Lung (tissue), 17 donors: ENCODE measurements at places on chromosomes 7 and 10. TPM values are rescaled to one million over a fixed set of nuclear protein-coding genes. Genes with fewer than 3 reads are reported as not detected.

Gene ACSM6
- not detected for total RNA-seq

Gene FAM13C
- total RNA-seq, result 59.0 TPM

DNA sequence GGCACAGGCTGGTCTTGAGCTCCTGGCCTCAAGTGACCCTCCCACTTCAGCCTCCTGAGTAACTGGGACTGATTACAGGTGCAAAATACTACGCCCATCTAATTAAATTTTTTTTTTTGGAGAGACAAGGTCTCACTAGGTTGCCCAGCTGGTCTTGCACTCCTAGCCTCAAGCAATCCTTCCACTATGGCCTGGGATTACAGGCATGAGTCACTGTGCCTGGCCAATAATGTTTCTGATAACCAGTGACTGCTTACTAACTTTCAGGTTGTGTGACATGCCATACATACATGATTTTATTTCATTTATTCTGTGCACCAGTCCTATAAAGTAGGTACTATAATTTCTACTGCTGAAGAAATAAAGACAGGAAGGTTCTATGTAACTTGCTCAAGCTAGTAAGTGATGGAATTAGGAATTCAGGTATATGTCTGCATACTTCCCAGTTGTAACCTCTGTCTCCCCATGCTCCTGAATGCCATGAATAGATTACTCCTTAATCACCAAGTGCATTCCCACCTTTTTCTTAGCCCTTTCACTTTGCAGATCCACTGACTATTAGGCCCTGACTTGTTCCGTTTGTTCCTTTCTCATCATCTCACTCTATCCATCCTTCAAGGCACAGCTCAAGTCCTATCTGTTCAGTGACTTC lies 28.1 kb downstream of the MCU start:
- H3K27ac ChIP-seq, result no peak overlapping the region
- DNase-seq, result no peak
- no peaks in the 10 kb centered on the region for H3K4me1 ChIP-seq
- H3K27me3 ChIP-seq, result no peaks in the 10 kb centered on the region
- peaks cover 5% of the 10 kb centered on the region for H3K36me3 ChIP-seq

GRCh38 chr7:106770191-106770590 lies 94.9 kb upstream of the PIK3CG start:
- H3K36me3 ChIP-seq, result no peaks in the 10 kb centered on the region
- peaks cover 3% of the 10 kb centered on the region for H3K4me1 ChIP-seq
- H3K27ac ChIP-seq, result no peak overlapping the region
- DNase-seq, result no peak
- H3K27me3 ChIP-seq, result no peaks in the 10 kb centered on the region

GRCh38 chr10:87852089-87852488 lies 11.2 kb downstream of the KLLN start:
- H3K36me3 ChIP-seq, result no peaks in the 10 kb centered on the region
- no peak for DNase-seq

Gene DYDC2
- 8.6 TPM for total RNA-seq

- H3K4me3 ChIP-seq, result no peak overlapping the region
- H3K36me3 ChIP-seq, result peaks cover 7% of the 10 kb centered on the region
- DNase-seq, result no peak
- peaks cover 3% of the 10 kb centered on the region for H3K4me1 ChIP-seq
- no peaks in the 10 kb centered on the region for H3K27me3 ChIP-seq
Measured at GRCh38 chr10:20852303-20852702, 44.8 kb downstream of the NEBL start.

GRCh38 chr7:47720907-47721244 lies 139.0 kb upstream of the TNS3 start:
- H3K27me3 ChIP-seq, result no peaks in the 10 kb centered on the region
- H3K36me3 ChIP-seq, result no peaks in the 10 kb centered on the region
- DNase-seq, result no peak
- peaks cover 5% of the 10 kb centered on the region for H3K4me1 ChIP-seq

- no peak overlapping the region for H3K4me3 ChIP-seq
- no peaks in the 10 kb centered on the region for H3K27me3 ChIP-seq
- DNase-seq, result peak; percentile 79
- H3K4me1 ChIP-seq, result no peaks in the 10 kb centered on the region
Measured at GRCh38 chr7:47074702-47075153, 507.2 kb downstream of the TNS3 start.

DNA sequence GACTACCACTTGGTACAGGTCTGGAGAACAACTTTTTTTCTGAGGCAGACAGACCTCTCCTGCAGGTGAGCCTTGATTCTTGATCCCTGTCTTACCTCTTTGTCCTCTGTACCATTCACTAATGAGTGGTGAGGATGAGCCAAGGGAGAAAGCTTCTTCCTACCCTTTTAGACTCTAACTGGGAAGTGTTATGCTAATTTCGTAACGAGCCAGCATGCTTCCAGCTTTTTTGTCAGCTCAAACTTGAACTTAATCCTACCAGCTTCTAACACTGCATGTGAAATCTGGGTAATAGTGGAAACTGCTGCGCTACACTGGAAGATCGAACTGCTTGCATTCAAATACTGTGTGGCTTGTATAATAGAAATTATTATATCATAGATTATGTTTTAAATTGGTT lies 87.0 kb downstream of the NEUROD6 start:
- H3K4me3 ChIP-seq, result no peak overlapping the region
- DNase-seq, result no peak
- H3K27ac ChIP-seq, result no peak overlapping the region

DNA sequence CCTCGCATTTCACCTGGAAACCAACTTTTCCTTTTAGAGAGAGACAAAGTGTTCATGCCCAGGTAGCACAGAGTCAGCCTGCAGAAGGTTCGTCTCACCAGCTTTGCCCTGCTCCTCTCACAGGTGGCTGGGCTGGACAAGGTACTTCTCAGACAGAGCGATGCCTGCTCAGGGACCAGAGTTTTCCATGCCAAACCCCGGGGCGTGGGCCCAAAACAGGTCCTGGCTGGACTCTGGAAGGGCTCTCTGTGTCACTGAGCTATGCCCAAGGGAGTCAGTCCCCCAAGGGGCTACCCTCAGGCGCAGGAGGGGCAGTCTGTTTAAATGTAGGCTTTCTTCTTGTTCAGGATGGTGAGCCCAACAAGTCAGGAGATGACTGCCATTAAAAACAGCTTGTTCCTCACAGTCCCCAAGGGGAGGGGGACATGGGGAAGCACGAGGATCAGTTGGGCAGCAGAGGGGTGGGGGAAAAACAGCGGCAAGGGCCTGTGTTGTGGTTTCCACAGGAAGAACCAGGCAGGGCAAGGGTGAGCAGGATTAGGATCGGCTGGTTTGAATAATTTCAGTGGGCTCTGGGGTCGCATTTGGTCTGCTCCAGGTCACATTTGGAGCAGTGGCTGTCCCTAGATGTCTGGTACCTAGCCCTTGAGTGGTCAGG lies 55.5 kb upstream of the FIGNL1 start:
- no peak overlapping the region for H3K27ac ChIP-seq
- H3K4me3 ChIP-seq, result no peak overlapping the region
- H3K27me3 ChIP-seq, result no peaks in the 10 kb centered on the region

- no peak overlapping the region for H3K4me3 ChIP-seq
- no peaks in the 10 kb centered on the region for H3K27me3 ChIP-seq
- peak; percentile 58 for DNase-seq
- H3K4me1 ChIP-seq, result peaks cover 5% of the 10 kb centered on the region
- H3K27ac ChIP-seq, result no peak overlapping the region
Measured at GRCh38 chr7:26653430-26654399, 210.7 kb downstream of the SKAP2 start.

- peaks cover 4% of the 10 kb centered on the region for H3K4me1 ChIP-seq
- no peaks in the 10 kb centered on the region for H3K36me3 ChIP-seq
- peak overlapping the region; percentile 66 for H3K4me3 ChIP-seq
- no peaks in the 10 kb centered on the region for H3K27me3 ChIP-seq
Measured at GRCh38 chr10:6164271-6165095, 38.2 kb upstream of the PFKFB3 start.

- DNase-seq, result peak; percentile 45
- H3K36me3 ChIP-seq, result no peaks in the 10 kb centered on the region
- no peaks in the 10 kb centered on the region for H3K4me1 ChIP-seq
- no peak overlapping the region for H3K4me3 ChIP-seq
- H3K27ac ChIP-seq, result no peak overlapping the region
- H3K27me3 ChIP-seq, result no peaks in the 10 kb centered on the region
Measured at GRCh38 chr7:85162721-85163120, 24.1 kb downstream of the SEMA3D start.

GRCh38 chr7:135383525-135384175 lies 126.3 kb downstream of the CNOT4 start:
- H3K4me3 ChIP-seq, result no peak overlapping the region
- H3K27me3 ChIP-seq, result no peaks in the 10 kb centered on the region
- no peak overlapping the region for H3K27ac ChIP-seq
- H3K4me1 ChIP-seq, result no peaks in the 10 kb centered on the region

DNA sequence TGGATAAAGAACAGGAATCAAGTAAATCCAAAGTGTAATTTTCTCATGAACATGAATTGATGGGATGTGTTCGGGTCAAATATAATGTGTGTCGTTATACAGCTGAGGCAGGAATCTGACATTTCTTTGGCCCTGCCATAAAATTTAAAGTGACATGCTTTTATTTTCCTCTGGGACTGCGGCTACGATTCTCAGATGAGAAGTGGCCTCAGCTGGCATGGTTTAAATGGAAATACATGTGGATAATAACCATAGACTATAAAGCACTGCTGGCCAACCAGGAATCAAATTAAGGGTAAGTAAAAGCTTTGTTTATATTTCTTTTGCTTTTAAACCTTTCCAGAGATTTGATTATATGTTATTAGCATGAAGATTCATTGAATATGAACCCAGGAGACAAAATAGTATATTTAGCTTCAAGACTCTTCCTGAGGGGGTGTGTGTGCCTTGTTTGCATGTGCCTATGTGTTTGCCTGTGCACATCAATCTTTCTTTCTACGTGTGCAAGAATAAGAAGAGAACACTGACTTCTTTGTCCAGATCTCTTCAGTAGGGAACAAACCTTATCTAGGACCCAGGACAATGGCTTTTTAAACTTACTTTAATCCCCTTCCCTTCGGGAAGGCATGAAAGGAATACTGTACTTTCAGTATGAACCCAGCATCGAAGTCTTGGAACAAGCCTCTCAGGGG lies 629.0 kb upstream of the PFKP start:
- H3K4me1 ChIP-seq, result no peaks in the 10 kb centered on the region
- no peak overlapping the region for H3K4me3 ChIP-seq
- H3K36me3 ChIP-seq, result no peaks in the 10 kb centered on the region
- DNase-seq, result no peak

Gene NPFFR1
- total RNA-seq, result 0.12 TPM

GRCh38 chr7:73971322-73971703 lies 56.7 kb upstream of the ELN start:
- no peaks in the 10 kb centered on the region for H3K36me3 ChIP-seq
- no peak overlapping the region for H3K4me3 ChIP-seq
- H3K4me1 ChIP-seq, result no peaks in the 10 kb centered on the region
- no peak for DNase-seq
- no peak overlapping the region for H3K27ac ChIP-seq

GRCh38 chr7:130880668-130881067 lies 146.7 kb upstream of the KLF14 start:
- no peaks in the 10 kb centered on the region for H3K27me3 ChIP-seq
- H3K4me3 ChIP-seq, result no peak overlapping the region
- no peaks in the 10 kb centered on the region for H3K4me1 ChIP-seq
- no peaks in the 10 kb centered on the region for H3K36me3 ChIP-seq

DNA sequence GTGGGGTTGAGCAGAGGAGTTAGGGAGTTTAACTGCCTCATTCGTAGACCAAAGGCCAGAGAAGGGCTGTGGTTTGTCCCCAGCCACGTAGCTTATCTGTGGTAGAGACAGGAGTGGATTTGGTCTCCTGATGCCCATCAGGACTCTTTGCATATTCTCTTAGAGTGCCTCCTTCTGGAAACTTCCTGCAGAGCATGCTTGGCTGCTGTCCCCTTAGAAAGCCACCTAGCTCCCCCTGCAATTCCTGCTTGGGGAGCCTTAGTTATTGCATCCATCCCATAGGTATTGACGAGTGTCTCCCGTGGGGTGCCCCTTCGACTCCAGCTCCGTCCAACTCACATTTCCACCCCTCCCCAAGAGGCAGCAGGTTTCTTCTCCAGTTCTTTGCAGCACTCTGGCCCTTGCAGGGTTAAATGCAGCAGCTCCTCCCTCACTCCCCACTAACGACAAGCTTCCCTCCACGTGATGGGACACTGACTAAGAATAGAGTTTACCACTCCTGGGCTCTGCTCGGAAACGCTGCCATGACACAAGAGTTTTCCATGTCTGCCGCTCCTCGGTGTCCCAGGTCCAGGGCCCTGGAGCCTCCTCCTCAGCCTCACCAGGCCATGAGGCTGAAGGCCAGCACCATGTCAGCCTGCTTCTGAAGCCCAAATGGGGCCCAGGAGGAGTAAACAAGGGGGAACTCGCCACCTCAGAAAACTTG lies 147.8 kb upstream of the UNC5B start:
- no peak overlapping the region for H3K4me3 ChIP-seq
- no peaks in the 10 kb centered on the region for H3K27me3 ChIP-seq
- H3K4me1 ChIP-seq, result no peaks in the 10 kb centered on the region
- H3K27ac ChIP-seq, result peak overlapping the region; percentile 49
- no peaks in the 10 kb centered on the region for H3K36me3 ChIP-seq

- H3K27me3 ChIP-seq, result no peaks in the 10 kb centered on the region
- no peak for DNase-seq
- no peaks in the 10 kb centered on the region for H3K36me3 ChIP-seq
- no peak overlapping the region for H3K4me3 ChIP-seq
- no peaks in the 10 kb centered on the region for H3K4me1 ChIP-seq
- no peak overlapping the region for H3K27ac ChIP-seq
Measured at GRCh38 chr10:19592276-19592675, 224.0 kb upstream of the PLXDC2 start.

DNA sequence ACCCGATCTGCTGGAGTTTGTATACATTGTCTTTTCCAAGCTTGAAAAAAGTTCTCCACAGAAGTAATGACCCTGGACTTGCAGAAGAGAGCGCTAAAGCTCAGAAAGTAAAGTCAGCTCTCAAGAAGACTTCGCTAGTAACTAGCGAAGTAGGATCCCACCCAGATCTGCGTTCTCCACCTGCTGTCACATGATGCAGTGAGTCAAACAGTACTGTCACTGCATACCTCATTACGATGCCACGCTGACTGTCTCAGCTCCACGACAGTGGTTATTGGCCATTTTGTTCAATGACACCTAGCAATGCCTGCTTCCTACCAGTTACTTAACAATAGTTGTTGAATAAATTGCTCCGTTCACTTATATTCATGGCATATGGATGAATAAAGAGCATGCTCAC lies 29.7 kb upstream of the SEC61G start:
- H3K4me1 ChIP-seq, result no peaks in the 10 kb centered on the region
- H3K27ac ChIP-seq, result no peak overlapping the region
- no peak overlapping the region for H3K4me3 ChIP-seq
- no peaks in the 10 kb centered on the region for H3K27me3 ChIP-seq

GRCh38 chr10:110502072-110502845 lies 4.6 kb downstream of the DUSP5 start:
- no peaks in the 10 kb centered on the region for H3K36me3 ChIP-seq
- no peaks in the 10 kb centered on the region for H3K27me3 ChIP-seq
- DNase-seq, result peak; percentile 57
- H3K4me1 ChIP-seq, result peaks cover 34% of the 10 kb centered on the region

DNA sequence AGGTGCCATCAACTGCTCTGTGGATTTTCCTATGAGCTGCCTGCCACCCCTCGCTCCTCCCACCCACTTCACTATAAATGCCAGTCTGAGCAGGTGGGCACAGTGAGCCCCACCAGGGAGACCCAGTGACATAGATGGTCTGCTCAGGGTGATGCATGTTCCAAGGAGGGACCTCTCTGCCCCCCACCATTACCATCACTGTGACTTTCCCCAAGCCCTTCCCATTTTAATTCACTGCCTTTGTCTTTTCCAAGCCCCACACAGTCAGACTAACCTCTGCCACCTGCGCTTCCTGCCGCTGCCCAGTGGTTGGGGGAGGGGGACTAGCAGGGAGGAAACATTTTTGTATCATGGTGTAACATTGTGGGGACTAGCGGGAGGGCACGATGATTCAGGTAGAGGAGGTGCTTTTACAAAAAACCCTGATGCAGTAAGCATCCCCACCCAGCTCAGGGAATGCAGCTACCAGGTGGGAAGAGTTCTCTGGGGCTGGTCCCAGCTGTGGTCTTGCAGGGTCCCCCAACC lies 24.6 kb downstream of the PRSS2 start:
- H3K4me1 ChIP-seq, result no peaks in the 10 kb centered on the region
- no peaks in the 10 kb centered on the region for H3K36me3 ChIP-seq
- peaks cover 82% of the 10 kb centered on the region for H3K27me3 ChIP-seq
- H3K27ac ChIP-seq, result no peak overlapping the region
- DNase-seq, result no peak
